GM23338 (cell line): ENCODE measurements at places on chromosomes 12 and 14. TPM values are rescaled to one million over a fixed set of nuclear protein-coding genes. Genes with fewer than 3 reads are reported as not detected.

DNA sequence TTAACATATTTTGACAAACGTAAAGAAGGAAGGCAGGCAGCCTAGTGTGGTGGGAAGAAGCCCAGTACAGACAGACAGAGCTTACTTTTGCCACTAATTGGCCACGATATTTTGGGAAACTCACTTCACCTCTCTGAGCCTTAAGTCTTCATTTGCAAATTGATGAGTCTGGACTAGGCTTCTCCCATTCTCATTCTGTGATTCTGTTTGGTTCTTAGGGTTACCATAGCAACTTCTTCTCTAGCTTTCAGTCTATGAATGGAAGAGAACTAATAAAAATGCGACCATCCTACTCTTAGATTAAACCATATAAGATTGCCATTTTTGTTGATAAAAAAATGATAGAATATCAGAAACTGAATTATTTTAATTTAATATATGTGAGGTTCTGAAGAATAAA is 210.5 kb downstream of the SNAPC1 start:
- peak; percentile 36 for DNase-seq

GRCh38 chr12:26126340-26127284 is 1.8 kb upstream of the BHLHE41 start:
- DNase-seq: peak; percentile 84

- no peak for DNase-seq
Measured at GRCh38 chr14:76227450-76228050, 75.8 kb downstream of the GPATCH2L start.

DNA sequence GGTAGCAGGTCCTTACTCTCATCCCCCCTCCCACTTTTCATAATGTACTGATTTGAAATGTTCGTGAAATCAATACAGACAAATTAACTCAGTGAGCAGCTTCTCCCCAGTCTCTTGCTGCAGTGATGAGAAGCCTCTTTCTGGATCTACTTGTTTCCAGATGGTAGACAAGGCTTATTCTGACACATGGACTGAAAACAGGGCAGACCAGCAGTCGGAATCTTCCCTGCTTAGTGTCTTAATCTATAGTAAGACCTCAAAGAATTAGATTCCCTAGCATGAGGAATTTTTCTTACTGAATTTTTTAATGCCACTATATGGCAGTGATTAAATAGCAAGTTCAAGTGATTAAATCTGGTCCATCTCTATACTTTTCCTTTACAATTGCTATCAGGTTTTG is 120.1 kb downstream of the RGS6 start:
- no peak for DNase-seq

GRCh38 chr14:82398256-82398655 is 864.6 kb upstream of the SEL1L start:
- no peak for DNase-seq

- peak; percentile 34 for DNase-seq
Measured at GRCh38 chr12:53005215-53005985, 856 bp upstream of the EIF4B start.

- no peak for DNase-seq
Measured at GRCh38 chr12:59570145-59570544, 25.7 kb upstream of the SLC16A7 start.

GRCh38 chr14:21215879-21216251 is 53.4 kb downstream of the HNRNPC start:
- DNase-seq: no peak

GRCh38 chr12:69091442-69092017 is 147.8 kb upstream of the CPSF6 start:
- peak; percentile 63 for DNase-seq

DNA sequence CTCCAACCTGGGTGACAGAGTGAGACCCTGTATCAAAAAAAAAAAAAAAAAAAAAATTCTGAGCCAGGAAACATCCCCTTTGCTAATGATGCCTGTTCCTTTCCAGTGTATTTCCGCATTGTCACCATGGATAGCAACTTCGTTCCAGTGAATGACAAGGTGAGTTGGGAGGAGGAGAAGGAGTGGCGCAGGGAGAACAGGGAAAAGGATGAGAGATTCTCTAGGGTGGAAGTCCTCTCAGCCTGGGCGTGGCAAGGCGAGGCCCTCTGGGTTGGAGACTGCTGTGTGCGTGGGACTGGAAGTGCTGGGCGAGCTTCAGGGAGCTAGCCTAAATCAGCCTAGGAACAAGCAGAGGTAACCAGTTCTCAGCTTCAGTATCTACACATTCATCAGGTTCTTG is 7.2 kb downstream of the A2ML1 start:
- no peak for DNase-seq

DNA sequence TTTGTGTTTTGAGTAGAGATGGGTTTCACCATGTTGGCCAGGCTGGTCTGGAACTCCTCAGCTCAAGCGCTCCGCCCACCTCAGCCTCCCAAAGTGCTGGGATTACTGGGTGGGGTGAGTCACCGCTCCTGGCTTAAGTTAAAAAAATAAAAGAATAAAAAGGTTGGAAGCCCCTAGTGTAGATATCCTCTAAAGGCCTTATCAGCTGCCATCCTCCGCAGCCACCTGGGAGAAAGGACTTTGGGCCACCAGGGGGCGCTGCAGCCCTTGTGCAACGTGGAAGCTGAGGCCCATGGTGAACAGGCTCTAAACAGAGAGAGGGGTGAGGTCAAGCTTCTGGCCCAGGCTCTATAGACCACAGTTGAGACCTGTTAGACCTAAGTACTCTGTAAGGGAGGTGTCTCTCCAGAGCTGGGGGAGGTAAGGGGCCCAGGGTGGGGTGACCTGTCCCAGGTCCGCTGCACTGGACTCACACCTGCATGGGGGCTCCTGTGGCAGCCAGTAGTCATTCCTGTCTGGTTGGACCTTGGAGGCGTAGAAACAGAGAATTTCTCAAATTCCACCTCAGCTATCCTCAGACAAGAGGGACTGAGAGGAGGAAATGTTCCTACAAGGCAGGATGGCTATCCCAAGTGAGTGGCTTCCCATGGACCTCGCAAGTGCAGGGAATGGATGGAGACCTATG is 14.0 kb upstream of the RACGAP1 start:
- peak; percentile 96 for DNase-seq

GRCh38 chr12:105018776-105019175 is 32.7 kb downstream of the NOPCHAP1 start:
- no peak for DNase-seq

GRCh38 chr14:59241121-59241520 is 52.7 kb downstream of the DAAM1 start:
- no peak for DNase-seq

GRCh38 chr12:117121441-117121840 is 22.2 kb upstream of the TESC start:
- no peak for DNase-seq

DNA sequence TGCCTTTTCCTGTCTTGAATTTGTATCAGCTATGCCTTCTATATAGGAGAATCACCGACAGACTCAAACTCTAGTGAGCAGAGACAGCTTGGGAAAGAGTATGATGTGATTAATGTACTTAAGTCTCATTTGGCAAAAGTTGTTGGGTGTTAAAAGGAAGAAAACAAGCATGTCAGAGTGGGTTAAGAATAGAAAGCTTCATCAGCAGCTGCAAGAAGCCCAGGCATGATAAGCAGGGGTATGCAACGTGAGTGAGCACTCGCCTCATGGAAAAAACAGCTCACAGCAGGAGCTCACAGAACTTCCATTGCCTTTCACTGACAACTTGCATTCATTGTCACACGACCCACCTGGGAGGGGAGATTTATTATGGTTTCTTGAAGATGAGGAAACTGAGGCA is 35.9 kb upstream of the WNK1 start:
- no peak for DNase-seq

DNA sequence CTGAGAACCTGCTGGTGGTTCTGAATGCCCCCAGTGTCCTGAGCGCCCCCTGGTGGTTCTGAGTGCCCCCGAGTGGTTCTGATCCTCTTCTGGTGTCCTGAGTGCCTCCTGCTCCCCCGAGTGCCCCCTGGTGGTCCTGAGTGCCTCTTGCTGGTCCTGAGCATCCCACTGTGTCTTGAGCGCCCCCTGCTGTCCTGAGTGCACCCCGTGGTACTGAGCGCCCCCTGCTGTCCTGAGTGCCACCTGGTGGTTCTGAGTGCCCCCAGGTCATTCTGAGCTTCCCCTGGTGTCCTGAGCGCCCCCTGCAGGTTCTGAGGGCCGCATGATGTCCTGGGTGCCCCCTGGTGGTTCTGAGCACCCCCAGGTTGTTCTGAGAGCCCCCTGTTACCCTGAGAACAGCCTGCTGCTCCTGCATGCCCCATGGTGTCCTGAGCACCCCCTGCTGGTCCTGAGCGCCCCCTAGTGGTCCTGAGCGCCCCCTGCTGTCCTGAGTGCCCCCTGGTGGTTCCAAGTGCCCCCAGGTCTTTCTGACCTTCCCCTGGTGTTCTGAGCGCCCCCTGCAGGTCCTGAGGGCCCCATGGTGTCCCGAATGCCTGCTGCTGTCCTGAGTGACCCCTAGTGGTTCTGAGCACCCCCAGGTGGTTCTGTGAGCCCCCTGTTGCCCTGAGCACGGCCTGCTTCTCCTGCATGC is 1165.4 kb downstream of the TMEM121 start:
- DNase-seq: peak; percentile 14

DNA sequence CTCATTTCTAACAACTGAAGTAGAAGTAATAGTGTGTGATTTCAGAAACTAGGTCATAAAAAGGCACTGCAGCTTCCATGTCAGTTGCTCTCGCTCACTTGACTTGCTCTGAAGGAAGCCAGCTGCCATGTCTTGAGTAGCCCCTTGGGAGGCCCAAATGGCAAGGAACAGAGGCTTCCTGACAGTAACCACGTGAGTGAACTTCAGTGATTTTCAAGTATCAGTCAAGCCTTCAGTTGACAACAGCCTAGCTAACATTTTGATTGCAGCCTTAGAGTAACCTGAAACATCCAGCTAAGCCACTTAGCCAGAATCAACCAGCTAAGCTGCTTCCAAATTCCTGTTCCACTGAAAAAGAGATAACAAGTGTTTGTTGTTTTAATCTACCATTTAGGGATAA is 26.7 kb downstream of the TOGARAM1 start:
- no peak for DNase-seq

- DNase-seq: no peak
Measured at GRCh38 chr12:89789862-89790261, 81.2 kb upstream of the ATP2B1 start.

DNA sequence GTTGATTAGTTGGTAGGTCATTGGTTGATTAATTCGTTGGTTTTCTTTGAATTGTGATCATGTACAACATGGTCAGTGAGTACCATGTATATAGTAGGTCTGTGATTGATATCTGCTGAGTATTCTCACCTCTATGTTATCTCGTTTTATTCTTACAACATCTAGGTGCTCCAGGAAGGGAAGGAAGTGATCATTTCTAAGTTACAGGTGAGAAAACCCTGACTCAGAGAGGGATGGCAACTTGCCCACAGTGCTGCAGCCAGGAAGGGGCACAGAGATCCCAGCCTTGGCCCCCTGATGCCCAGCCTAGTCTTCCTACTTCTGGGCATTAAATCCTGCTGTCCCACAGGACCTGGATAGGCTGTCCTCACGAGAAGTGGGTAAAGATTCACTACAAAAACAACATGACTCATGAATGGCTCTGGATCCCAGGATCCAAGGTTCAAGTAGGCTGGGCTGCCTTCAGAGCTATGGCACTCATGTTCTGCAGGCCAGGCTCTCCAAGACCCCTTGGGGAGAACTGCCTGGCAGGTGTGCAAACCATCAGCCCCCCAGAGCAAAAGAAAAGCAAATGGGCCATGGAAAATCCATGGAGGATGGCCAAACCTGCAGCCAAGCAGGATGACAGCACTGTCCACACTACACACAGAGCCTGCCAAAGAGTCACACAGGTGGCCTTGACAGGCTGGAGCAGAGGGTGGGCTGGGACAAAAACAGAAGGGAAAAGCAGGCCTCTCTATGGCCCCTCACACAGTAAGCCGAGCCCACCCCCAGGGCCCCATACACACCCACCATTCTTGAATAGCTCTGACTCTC is 146.2 kb downstream of the BCL11B start:
- DNase-seq: no peak

GRCh38 chr12:90909069-90909770 is 45.8 kb downstream of the CCER1 start:
- peak; percentile 77 for DNase-seq

DNA sequence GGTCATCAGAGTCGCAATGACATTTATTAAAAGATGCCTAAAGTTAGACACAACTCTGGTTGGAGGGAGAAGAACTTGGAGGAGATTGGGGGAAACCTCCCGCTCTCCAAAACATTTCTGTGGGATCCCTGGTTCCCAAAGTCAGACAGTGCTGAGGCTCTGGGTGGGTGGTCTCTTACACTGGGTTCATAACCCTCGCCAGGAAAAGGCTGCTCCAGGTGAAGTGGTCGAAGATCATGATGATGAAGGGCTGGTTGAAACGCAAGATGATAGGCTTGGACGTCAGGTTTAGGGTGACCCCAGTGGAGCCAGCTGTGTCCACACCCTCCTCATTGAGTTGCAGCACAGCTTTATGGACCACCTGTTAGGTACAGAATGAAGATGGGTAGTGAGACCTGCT is 11.2 kb upstream of the SERPINA10 start:
- no peak for DNase-seq

- no peak for DNase-seq
Measured at GRCh38 chr12:16881986-16882570, 276.1 kb upstream of the LMO3 start.

GRCh38 chr12:116539361-116539771 is 19.8 kb upstream of the MAP1LC3B2 start:
- no peak for DNase-seq

DNA sequence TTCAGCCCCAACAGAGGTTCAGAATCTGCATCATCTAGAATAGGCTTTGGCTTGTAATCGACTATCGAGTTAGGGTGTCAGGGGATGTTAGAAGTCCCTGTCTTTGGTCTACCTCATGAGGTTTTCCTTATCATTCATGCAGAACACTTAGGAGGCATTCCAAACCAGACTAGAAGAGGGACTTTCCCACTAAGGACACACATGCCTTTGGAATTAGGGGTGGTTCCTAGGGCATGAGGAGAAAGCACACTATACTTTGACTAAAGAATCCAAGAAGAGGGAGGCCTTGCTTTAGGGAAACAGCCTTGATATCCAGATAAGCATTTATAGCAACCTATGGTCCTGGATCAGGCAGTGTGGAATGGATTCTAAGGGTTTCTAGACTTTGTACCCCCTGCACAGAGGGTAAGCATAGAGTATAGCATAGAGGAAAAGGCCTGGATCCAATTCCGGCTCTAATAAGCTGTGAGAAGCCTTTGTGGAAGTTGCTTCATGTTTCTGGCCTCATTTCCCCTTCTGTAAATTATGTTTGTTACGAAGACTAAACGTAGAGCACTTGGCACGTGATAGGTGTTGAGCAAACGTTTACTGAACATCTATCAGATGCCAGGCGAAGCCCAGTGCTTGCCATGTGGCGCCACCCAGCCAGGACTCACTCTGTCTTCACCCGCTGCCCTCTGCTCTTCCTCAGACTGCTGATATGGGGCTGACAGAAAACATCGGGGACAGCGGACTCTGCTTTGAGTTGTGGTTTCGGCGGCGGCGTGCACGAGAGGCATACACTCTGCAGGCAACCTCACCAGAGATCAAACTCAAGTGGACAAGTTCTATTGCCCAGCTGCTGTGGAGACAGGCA is 13.2 kb downstream of the ZNF219 start:
- no peak for DNase-seq

CD69 gene
- not detected in 2 replicates for total RNA-seq

SLC39A9 gene
- 48.1 and 49.1 TPM in 2 replicates for total RNA-seq

FOXN4 gene
- 0.35 TPM in 1 of 2 replicates, not detected in the other for total RNA-seq

NCKAP5L gene
- 30.0 and 37.0 TPM in 2 replicates for total RNA-seq

PTHLH gene
- not detected in 2 replicates for total RNA-seq

TMEM132C gene
- 0.04 TPM in 1 of 2 replicates, not detected in the other for total RNA-seq

CLEC4C gene
- not detected in 2 replicates for total RNA-seq

CNTN1 gene
- total RNA-seq: 26.5 and 27.0 TPM in 2 replicates

FAIM2 gene
- total RNA-seq: 0.08 and 2.0 TPM in 2 replicates

OTOGL gene
- 0.35 and 0.66 TPM in 2 replicates for total RNA-seq
